H1 (cell line): ENCODE measurements at places on chromosomes 1 and 21.

GRCh38 chr1:30188999-30189398, 534.4 kb downstream of the MATN1 start:
- H3K36me3 ChIP-seq = no peaks in the 10 kb centered on the region
- peak; percentile 13 for DNase-seq
- no peaks in the 10 kb centered on the region; the same call in 1 of the 2 replicates for H3K27me3 ChIP-seq
- H3K27ac ChIP-seq = no peak overlapping the region
- no peak overlapping the region for H3K4me3 ChIP-seq

DNA sequence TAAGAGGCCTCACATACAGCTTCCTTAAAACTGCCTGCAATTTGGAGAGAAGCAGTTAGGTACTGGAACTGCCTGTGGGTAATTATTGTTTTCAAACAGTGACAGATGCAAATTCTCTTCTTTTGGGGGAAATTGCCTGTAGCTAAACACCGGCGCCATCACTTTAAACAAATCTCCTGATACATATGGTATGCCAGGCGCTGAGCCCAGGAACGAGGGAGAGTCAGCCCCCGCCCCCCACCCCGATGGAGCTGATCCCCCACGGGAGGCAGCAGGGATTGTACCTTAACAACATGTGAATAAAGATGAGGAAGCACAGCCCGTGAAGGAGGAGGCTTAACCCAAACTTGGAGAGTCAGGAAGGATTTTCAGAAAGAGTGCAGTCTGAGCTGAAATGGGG, 7.1 kb downstream of the TMEM51 start:
- H3K4me1 ChIP-seq = peaks cover 10% of the 10 kb centered on the region
- H3K36me3 ChIP-seq = no peaks in the 10 kb centered on the region
- H3K4me3 ChIP-seq = no peak overlapping the region
- H3K27ac ChIP-seq = no peak overlapping the region

DNA sequence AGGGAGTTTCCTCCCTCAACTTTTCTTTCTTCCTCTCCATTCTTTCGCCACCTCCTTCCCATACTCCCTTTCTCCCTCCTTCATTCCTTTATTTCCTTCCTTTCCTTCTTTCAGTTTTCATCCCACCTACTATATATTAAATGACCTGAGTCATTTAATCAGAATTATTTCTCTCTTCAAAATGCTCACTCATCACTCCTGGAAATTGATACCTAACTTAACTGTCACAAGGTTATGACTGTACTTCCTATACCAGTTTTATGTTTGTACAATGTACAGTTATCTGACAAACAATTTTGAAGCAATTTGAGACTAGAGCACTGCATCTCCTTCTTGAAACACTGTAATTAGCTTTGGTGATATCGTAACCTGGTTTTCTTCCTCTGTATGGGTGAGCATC, 41.4 kb downstream of the NEXN start:
- no peaks in the 10 kb centered on the region for H3K4me1 ChIP-seq
- H3K27ac ChIP-seq = no peak overlapping the region
- no peaks in the 10 kb centered on the region; the same call in 1 of the 2 replicates for H3K36me3 ChIP-seq
- no peaks in the 10 kb centered on the region for H3K27me3 ChIP-seq

- no peak overlapping the region for H3K4me3 ChIP-seq
- H3K36me3 ChIP-seq = no peaks in the 10 kb centered on the region
- no peaks in the 10 kb centered on the region for H3K4me1 ChIP-seq
Observed at GRCh38 chr21:42248241-42248640, 29.3 kb downstream of the ABCG1 start.

GRCh38 chr21:35189077-35189863, 140.2 kb upstream of the RUNX1 start:
- H3K4me3 ChIP-seq = no peak overlapping the region
- H3K27ac ChIP-seq = no peak overlapping the region
- no peaks in the 10 kb centered on the region for H3K4me1 ChIP-seq
- no peak for DNase-seq
- H3K27me3 ChIP-seq = no peaks in the 10 kb centered on the region

DNA sequence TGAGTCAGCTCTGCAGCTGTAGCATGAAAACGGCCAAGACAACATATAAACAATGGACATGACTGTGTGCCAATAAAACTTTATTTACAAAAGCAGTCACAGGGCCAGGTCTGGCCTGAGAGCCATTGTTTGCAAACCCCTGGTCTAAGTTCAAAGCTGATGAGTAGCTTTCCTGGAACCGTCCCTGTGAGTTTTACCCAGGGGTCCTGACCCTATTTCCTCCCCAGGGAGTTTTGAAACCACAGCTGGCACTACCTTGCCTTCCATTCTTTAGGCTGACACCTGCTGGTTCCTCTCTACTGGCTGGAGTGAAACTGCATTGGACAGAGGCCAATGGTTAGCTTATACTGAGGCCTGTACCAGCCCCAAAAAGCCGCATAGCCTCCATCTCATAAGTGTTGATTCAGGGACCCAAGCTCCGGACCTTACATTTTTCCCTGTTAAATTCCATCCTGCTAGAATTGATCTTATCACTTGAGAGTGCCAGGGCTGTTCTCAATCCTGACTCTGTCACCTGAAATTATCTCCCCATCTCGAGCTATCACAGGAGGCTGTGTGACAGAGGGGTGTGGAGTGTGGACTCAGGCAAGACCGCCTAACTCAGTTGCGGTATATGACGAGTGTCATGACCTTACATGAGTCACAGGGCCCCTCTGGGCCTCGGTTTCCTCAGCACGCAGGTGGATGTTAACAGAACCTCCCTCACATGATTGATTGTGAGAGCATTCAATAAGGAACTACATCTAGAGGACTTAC, 343.6 kb downstream of the NPHP4 start:
- H3K27ac ChIP-seq = no peak overlapping the region
- H3K36me3 ChIP-seq = no peaks in the 10 kb centered on the region
- H3K4me1 ChIP-seq = peaks cover 9% of the 10 kb centered on the region; the same call in 1 of the 2 replicates
- H3K4me3 ChIP-seq = no peak overlapping the region

DNA sequence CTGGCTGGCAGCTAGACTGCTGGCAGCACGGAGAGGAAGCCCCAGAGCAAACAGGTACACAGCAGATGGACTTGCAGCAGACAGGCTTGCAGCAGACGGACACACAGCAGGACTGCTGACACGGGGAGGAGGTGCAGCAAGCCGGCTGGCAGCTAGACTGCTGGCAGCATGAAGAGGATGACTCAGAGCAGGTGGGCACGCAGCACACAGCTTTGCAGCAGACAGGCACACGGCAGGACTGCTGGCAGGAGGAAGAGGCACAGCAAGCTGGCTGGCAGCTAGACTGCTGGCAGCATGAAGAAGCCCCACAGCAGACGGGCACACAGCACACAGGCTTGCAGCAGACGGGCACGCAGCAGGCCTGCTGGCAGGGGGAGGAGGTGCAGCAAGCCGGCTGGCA, 498 bp downstream of the KRTAP10-2 start:
- H3K4me3 ChIP-seq = no peak overlapping the region
- H3K27me3 ChIP-seq = no peaks in the 10 kb centered on the region
- H3K36me3 ChIP-seq = no peaks in the 10 kb centered on the region
- peaks cover 9% of the 10 kb centered on the region for H3K4me1 ChIP-seq
- H3K27ac ChIP-seq = no peak overlapping the region

- H3K27ac ChIP-seq = no peak overlapping the region
- no peaks in the 10 kb centered on the region; the same call in 1 of the 2 replicates for H3K27me3 ChIP-seq
- H3K4me3 ChIP-seq = no peak overlapping the region
- no peak for DNase-seq
- no peaks in the 10 kb centered on the region for H3K36me3 ChIP-seq
- H3K4me1 ChIP-seq = peaks cover 4% of the 10 kb centered on the region
Observed at GRCh38 chr1:25798666-25799351, 1.2 kb upstream of the SELENON start.

- no peak for DNase-seq
- H3K27ac ChIP-seq = no peak overlapping the region
- H3K4me1 ChIP-seq = no peaks in the 10 kb centered on the region; the same call in 1 of the 2 replicates
- H3K27me3 ChIP-seq = no peaks in the 10 kb centered on the region; the same call in 1 of the 2 replicates
- H3K4me3 ChIP-seq = peak overlapping the region; percentile 65
- H3K36me3 ChIP-seq = no peaks in the 10 kb centered on the region
Observed at GRCh38 chr1:65308781-65309303, 501 bp upstream of the DNAJC6 start.

DNA sequence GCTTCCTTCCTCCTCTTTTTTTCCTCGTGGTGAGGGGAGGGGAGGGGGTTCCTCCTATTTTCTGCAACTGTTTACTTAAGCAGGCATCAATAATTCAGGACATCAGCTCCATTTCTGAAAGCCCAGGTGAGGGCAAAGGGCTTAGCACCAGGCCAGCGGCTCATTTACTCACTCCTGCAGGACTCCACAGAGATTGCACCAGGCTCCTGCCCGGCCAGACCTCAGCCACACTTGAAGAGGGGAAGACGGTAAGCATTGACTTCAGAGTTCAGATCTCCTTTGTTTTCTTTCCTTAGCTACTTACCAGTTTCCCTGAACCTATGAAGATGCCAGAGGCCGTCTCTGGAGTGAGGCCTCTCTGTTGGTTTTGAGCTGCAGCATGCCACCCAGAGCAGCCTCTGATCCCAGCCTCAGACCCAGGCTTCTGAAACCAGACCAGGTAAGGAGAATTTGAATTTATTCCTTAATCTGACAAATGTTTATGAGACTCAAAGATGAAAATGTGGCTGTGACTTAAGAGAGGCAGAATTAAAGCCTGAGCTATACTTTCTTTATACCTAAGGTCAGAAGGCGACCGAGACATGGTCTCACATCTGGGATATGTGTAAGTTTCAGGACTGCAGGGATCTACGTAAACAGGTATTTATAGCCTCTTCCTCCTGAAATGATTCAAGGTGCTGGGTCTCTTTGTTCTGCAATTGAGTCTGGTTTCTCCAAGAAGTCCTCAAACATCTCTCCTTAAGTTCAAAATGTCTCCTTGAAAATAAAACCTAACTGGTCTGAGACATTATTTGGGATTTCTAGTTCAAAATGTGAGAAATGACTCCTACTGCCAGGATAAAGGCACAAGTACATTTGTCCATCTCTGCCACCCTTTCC, 272.5 kb upstream of the RUNX1 start:
- no peak for DNase-seq
- no peak overlapping the region for H3K27ac ChIP-seq
- no peak overlapping the region for H3K4me3 ChIP-seq
- H3K36me3 ChIP-seq = no peaks in the 10 kb centered on the region
- H3K4me1 ChIP-seq = no peaks in the 10 kb centered on the region

- H3K27me3 ChIP-seq = no peaks in the 10 kb centered on the region
- no peak for DNase-seq
- H3K4me3 ChIP-seq = no peak overlapping the region
- H3K27ac ChIP-seq = no peak overlapping the region
- no peaks in the 10 kb centered on the region for H3K4me1 ChIP-seq
Observed at GRCh38 chr1:219587801-219588561, 24.9 kb downstream of the ZC3H11B start.

- H3K36me3 ChIP-seq = no peaks in the 10 kb centered on the region
- H3K27ac ChIP-seq = no peak overlapping the region
- no peaks in the 10 kb centered on the region for H3K4me1 ChIP-seq
- no peak overlapping the region for H3K4me3 ChIP-seq
- no peaks in the 10 kb centered on the region for H3K27me3 ChIP-seq
- no peak for DNase-seq
Observed at GRCh38 chr1:48052923-48053291, 55.7 kb upstream of the TRABD2B start.
